ENCODE measurements at places on chromosomes 5 and 9.

DNA sequence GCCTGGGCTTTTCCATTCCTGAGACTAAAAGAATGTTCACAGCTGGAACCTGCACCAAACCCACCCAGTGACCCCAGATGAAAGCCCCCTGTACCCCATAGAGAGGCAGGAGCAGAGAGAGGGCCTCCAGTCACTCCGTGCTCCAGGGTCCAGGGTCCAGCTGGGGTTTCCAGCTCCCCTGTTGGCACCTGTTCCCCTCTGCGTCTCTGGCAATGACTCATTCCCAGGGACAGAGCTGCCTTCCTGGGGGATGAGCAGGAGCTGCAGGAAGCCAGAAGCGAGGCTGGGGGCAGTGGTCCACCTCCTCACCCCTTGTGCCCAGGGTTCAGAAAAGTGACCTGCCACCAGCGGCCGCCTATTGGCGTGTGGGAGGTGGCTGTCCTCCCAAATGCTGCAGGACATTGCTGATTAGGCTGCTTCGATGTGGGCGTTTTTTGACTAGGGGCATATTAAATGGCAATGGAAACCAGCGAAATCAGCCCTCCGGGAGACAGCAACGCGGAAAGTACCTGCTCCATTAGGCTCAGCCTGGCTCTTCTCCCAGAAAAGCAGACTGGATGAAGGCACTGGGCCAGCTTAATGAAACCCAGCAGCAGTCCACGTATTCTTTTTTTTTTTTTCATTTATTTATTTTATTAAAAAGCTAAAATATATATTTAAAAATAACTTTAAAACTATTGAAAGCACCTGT lies 97.4 kb downstream of the DAP start:
- DNase-seq: no peak

DNA sequence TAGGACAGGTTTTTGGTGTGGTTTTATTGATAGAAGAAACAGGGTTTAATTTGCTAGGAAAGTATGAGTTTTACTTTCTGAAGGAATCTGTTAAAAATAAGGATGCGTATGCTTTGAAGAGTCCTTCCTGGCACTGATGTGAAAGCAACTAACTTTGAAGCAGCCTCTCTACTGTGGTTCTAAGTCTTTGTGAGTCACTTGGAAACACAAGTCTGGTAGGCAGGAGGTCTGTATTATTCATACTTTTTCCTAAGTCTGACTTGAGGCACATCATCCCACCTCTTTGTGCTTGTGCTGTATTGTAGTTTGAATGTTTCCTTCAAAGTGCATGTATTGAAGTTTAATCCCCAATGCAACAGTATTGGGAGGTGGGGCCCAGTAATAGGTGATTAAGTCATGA lies 129.0 kb downstream of the TAF11L14 start:
- DNase-seq: no peak

DNA sequence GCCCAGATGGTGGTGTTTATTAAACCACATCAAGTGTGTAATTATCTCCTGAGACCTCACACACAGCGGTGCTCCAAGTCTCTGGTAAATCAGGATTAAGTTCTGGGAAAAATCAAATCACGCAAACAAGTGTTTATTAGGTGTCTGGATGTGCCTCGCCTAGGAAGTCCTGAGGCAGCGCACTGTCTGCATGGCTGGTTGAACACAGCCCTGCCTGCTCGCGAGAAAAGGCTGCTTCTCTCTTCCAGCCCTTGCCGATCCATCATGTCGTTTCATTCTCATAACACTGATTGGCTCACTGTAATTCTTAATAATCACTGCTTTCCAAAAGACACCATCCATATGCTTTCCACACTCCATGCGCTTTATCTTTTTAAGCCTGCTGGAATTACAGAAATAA lies 229.6 kb upstream of the DAP start:
- DNase-seq: no peak

- no peak for DNase-seq
Observed at GRCh38 chr5:19534751-19535150, 453.2 kb downstream of the CDH18 start.

GRCh38 chr9:88259001-88259400 lies 120.7 kb upstream of the SPATA31C2 start:
- no peak for DNase-seq

GRCh38 chr5:169350759-169351240 lies 49.9 kb upstream of the SLIT3 start:
- no peak for DNase-seq

GRCh38 chr9:81530310-81530810 lies 159.0 kb downstream of the TLE1 start:
- no peak for DNase-seq

DNA sequence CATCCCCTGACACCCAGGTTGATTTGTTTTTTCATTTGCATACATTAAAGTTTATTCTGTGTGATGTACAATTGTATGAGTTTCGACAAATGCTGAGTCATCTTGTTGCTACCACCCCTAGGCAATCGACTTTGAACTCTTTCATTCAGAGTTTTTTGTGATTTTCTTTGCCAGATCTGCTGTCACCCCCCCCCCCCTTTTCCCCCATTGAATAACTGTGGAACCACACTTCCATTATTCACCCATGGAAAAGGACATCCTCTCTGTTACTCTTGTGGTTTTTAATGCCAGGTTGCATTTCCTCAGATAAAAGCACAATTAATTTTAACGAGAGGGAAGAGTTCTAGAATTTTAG lies 13.7 kb upstream of the FAM120AOS start:
- no peak for DNase-seq

DNA sequence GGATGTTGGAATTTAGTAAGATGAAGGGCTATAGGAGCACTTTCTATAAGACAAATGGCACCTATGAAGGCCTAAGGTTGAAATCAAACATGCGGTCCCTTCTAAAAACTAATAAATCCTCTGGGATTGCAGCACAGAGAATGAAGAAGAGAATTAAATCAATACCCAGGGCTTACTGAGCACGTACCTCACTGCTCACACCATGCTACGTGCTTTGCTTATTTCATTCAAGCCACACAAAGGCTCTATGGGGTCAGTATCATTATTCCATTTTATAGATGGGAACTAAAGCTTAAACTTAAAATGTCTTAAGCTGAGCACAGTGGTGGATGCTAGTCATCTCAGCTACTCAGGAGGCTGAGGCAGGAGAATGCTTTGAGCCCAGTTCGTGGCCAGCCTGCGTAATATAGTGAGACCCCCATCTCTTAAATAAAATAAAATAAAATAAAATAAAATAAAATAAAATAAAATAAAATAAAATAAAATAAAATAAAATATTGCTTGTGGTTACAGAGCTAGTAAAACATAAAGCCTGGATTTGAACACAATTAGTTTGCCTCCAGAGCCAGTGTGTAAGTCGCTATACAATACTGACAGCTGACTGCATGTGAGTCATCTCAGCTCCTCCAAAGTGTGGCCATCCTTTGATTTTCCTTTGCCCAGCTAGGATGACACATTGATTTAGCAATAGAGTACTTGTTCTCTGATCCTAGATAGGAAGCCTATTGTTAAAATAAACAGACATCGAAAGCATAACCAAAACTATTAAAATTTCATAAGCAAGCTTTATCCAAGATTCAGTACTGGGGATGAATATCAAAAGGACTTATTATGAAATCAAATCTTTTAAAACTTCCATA lies 20.9 kb upstream of the DPYSL3 start:
- DNase-seq: no peak

DNA sequence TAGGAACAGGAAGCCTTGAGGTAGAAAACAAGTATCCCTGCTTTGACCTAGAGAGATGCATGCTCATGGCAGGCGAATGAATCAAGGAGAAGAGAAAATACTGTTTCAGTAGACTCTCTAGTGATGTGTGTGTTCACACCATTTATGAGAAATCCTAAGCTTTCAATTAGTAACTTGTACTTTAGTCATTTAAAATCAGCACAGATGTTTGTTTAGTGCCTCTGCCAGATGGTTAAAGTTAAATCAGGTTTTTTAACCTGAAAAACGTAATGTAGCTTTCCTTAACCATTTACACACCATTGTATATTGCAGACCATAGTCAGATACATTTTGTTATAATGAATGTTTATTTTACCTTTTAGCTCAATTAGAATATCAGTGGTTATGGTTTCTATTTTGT lies 5.0 kb downstream of the TJP2 start:
- DNase-seq: no peak

- DNase-seq: no peak
Observed at GRCh38 chr9:79471580-79472543, 99.9 kb upstream of the TLE4 start.

GRCh38 chr5:89930591-89931392 lies 478.8 kb downstream of the CETN3 start:
- DNase-seq: no peak

DNA sequence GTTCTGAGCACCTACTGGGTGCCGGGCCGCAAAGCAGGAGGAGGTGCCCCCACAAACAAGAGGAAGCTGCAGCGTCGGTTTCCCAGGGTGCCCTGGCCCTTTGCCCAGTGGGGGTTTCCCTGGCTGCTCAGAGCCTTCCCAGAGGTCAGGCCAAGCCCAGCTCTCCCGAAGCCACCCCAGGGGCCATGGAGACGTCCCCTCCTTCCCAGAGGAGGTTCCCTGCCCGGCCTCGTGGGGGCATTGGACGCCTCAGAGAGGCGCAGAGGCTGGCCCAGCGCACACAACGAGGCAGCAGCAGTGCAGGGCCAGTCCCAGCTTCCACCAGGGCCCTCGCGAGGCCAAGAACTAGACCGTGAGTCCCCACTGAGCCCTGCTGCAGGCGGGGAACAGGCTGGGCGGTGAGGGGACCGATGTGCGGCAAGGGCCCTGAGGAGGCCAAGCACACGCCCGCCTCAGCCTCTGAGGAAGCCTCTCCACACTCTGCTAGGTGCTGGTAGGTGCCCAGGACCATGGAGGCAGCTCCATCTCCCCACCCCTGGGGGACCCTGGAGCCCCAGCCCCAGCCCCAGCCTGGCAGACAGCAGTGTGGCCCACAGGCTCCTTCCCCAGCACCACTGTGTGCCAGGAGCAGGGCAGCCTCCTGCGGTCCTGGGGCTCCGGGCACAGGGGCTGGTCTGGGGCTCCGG lies 7.0 kb downstream of the DIPK1B start:
- no peak for DNase-seq

DNA sequence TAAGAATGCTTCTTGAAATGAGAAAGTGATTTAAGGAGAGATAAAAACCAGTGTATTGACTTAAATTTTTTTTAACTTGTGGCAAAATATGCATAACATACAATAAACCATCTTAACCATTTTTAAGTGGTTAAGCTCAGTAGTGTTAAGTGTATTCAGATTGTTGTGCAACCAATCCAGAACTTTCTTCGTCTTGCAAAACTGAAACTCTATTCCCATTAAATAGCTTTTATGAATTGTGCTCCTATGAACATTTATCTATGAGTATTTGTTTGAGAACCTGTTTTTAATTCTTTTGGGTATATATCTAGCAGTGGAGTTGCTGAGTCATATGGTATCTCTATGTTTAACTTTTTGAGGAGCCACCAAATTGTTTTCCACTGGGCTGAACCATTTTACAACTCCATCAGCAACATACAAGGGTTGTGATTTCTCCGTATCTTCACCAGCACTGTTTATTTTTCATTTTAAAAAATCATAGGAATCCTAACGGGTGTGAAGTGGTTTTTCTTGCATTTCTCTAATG lies 76.6 kb upstream of the ACTBL2 start:
- DNase-seq: no peak

DNA sequence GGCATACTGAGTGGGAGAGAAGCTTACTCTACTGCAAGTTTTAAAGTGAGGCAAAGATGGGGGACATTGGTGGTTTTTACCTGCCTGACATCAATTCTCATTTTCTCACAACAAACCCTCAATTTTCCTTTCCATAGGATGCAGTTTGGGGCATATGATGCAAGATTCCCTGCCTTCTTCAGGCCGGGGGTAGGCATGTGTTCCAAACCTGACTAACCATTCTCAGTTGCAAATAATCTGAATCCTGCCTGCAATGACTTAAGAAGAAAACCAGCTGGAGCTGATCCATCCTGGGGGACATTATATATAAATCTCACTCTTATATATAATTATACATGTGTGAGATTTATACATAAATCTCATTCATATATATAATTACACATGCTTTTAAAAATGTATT lies 223.6 kb upstream of the EFNA5 start:
- no peak for DNase-seq

DNA sequence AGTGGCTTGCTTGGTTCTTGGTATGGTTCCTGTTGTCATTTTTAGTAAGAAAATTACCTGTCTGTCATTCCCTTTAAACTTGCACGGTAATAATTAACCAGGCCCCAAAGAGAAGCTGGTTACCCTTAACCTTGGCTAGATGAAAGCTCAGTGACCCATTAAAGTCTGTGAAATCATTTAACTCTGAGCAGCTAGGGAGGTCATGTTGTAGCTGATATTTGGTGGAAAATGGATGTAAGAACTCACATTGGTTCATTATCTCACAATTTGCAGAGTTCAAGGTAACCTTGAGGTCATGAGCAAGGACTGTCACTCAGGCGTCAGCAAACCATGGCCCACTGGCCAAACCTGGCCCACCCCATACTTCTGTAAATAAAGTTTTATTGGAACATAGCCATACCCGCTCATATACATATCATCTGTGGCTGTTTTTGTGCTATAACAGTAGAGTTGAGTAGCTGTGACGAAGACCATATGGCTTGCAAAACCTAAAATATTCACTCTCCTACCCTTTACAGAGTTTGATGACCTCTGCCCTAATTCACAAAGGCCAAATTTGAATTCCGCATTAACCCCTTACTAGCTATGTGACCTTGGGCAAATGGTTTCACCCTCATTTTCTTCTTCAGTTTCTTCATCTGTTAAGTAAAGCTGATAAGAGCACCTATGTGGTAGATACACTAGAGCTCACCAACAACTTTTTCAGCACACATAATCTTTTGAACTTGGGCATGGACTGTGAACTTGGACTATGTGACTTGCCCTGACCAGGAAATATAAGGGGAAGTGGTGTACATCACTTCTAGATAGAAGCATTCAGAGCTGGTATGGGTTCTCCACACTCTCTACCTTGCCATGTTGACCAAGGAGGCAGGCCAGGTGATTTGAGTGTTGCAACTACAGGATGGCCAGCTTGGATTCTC lies 61.5 kb upstream of the CPEB4 start:
- no peak for DNase-seq

- DNase-seq: no peak
Observed at GRCh38 chr9:22041775-22042174, 32.7 kb upstream of the CDKN2B start.

DNA sequence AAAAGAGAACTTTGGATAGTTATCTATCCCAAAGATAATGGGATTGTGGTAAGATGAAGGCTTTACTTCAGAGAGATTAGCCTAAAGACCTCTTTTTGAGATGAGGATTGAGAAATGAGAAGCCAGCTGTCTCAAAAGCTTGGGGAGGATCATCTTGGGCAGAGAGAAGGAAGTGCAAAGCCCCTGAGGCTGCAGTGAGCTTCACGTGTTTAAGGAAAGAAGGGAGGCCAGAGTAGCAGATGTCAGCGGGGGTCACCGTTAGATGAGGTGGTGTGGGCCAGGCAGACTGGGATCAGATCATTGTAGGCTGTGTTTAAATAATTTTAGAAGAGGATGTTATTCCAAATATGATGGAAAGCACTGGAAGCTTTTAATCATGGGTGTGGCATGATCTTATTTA lies 270.1 kb downstream of the ARHGEF28 start:
- DNase-seq: no peak
